ENCODE measurements at places on chromosomes 5 and 9.

DNA sequence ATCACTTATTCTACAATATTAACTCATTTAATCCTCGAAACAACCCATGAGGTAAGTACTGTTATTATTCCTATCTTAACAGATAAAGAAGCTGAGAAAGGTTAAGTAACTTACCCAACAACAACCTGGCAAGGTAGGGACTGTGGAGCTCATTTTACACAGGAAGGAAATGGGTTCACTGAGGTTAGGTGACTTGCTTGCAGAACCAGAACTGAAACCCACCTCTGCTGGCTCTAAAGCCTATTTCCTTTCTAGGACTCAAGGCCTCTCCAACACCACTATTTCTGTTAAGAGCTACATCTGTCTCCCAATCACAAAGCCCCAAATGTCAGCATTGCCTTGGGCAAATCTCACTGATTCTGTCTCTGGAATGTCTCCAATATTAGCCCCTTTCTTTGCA, 38.9 kb upstream of the IFNK start:
- DNase-seq, result no peak

DNA sequence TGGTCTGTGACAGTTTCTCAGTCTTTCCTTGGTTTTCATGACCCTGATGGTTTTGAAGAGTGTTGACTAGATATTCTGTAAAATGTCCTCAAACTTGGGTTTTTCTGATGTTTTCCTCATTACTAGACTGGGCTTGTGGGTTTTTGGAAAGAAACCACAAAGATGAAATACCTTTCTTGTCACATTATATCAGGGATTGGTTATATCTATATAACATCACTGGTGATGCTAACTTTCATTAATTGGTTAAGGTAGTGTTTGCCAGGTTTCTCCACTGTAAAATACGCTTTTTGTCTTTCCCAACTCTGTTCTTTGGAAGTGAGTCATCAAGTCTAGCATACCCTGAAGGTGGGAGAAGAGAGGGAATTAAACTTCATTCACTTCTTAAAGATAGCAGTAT, 3.3 kb upstream of the IL31RA start:
- DNase-seq, result no peak

DNA sequence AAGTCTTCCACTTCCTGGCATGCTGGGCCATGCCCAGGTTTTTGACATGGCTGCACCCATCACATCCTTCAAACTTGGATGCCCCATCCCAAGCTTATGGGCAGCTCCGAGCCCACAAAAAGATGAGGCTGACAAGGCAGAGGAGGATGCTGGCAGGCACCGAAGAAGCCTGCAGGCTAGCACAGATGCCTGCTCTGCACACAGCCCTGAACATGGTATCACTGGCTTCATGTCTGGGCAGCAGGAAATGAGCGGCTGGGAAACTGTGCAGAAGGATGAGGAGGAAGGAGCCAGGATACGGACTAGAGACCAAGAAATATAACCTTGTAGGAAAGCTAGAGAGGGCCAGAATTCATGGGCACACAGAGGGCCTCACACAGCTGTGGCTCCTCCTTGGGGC, 14.8 kb downstream of the CAMK2A start:
- no peak for DNase-seq

DNA sequence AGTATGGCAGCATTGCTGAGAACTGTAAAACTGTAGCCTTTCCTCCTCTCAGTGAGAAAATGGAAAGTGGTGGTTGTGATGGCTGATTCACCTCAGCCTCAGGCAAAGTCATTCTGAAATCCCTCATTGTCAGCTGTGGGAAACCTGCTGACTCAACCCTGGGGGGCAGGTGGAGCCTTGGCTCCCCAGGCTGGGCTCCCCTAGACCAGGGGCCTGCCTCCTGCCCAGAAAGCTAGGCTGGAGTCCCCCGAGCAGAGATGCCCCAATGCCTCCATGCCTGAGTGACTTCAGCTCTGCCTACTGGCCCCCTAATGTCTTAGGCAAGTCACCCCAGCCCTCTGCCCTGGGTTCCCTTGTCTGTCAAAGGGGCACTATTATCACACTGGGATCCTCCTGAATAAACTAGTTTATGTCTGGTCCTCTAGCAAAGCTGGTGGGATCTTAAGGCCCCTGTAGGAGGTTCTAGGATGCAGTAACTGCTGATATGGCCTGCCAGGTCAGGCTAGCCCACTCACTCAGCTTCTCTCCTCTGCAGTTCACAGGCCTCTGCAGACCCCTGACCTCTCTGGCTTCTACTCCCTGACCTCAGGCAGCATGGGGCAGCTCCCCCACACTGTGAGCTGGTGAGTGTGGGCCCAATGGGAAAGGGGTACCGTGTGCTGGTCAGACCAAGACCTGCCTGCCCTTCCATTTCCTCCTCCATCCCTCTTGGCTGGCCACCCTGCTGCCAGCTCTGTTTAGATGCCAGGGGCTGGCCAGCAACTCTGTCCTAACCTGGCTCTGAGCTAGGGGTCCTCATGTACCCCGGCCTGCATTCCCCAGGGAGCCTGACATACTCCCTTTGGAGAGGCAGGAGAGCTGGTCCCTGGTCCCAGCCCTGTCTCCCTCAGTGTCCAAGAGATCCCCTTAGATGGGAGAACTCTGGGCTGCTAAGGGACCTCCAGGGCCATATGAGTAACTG, 24.2 kb downstream of the TCF7 start:
- no peak for DNase-seq

DNA sequence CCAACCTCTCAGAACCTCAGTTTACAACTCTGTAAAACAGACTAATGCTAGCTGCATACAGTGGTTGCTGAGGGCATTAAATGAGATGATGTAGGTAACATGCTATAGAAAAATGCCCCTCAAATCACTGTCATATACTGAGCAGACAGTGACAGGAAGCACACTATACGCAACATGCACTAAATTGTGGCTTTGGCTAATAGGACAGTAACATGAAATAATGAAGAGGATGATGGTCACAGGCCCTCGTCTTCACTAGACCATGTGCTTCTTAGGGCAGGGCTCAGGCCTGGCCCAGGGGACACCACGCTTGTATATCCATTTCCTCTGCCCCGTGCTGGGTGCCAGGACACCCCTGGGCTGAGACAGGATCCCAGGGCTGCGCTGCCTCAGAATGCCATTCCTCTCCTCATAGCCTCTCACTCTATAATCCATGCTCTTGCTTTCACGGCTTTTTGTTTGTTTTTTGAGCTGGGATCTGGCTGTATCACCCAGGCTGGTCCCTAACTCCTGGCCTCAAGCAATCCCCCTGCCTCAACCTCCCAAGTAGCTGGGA, 18.9 kb downstream of the CSF1R start:
- no peak for DNase-seq

- no peak for DNase-seq
These were observed 92.6 kb upstream of the IRX4 start for GRCh38 chr5:1975406-1975715.

- DNase-seq, result no peak
These were observed 14.5 kb downstream of the PALM2AKAP2 start for GRCh38 chr9:109794361-109795012.

DNA sequence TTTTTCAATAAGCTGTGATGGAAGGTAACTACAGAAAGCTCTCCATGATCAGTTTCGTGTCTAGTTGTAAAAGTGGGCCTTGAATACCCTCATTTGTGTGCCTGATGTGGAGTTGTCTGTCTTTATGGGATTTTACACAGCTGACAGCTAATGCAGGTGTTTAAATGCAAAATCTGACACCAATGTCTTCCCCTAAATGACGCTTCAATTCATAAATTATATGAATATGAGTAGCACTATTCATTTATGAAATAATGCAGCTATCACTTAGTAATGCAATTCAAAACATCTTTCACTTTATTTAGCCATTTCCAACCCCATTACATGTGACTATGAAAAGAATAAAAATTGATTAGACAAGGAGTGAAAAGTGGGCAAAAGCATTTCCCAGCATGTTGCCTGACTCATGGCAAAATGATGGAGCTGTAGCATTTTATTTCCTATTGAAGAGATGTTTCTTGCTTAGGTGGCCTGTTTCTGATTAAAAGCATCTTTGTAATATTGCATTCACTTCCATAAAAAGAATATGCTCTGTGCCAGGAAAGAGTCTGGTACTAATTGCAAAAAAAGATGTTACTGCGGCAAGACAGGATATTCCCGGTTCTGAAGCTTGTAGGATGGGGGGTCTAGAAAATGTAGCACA, 116.7 kb upstream of the HAPLN1 start:
- DNase-seq, result no peak

DNA sequence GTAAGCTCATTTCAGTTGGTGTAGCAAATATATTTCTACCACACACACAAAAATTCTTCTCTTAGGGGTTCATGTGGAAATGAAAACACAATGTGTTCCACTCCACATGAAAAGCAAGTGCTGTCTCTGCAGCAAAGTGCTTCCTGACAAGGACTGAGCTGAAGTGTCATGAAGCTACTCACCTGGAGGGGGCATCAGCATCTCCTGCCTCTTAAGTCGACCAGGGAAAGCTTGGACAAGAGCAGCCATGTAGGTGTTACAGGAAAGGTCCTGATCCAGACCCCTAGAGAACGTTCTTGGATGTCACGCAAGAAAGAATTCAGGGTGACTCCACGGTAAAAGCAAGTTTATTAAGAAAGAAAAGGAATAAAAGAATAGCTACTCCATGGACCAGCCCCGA, 62.8 kb downstream of the SV2C start:
- no peak for DNase-seq

GRCh38 chr9:107750741-107751566, 261.4 kb upstream of the KLF4 start:
- no peak for DNase-seq

Measured in stimulated activated CD4-positive, alpha-beta T cell treated with anti-CD3 and anti-CD28 coated beads, Interleukin-15, amount 100 ng/mL, for 1 hour (primary cell).